Omental fat pad (tissue), 4 donors: ENCODE measurements at places on chromosomes 2 and 18.

- no peak for DNase-seq
Observed at GRCh38 chr2:60884800-60885199, 3.4 kb downstream of the REL start.

- no peak for DNase-seq
Observed at GRCh38 chr2:149782572-149782971, 195.0 kb upstream of the MMADHC start.

- no peak for DNase-seq
Observed at GRCh38 chr18:79600596-79600995, 79.0 kb upstream of the CTDP1 start.

DNA sequence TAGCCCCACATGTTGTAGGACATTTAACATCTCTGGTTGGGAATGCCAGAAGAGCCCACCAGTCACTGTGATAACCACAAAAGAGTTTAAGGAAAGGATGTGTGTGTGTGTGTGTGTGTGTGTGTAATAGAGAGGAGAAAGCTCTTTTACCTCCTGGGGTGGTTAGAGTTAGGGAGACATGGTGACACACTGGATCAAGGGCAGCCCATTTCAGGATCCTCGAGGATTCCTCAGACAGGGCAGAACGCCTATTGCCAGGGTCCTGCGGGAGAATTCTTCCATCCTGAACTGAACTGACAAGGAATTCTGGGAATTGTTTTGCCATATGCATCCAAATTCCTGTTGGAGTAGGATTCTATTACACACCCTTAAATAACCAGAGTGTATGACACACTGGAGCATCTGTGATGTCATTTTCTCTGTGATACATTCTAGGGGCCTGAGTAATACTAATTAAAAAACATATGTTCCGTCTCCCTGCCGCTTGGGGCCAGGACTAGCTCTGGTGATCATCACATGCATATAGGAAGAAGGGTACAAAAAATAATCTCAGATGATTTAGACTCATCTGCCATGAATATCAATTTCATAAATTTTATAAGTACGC is 156.4 kb upstream of the MMADHC start:
- DNase-seq: no peak

DNA sequence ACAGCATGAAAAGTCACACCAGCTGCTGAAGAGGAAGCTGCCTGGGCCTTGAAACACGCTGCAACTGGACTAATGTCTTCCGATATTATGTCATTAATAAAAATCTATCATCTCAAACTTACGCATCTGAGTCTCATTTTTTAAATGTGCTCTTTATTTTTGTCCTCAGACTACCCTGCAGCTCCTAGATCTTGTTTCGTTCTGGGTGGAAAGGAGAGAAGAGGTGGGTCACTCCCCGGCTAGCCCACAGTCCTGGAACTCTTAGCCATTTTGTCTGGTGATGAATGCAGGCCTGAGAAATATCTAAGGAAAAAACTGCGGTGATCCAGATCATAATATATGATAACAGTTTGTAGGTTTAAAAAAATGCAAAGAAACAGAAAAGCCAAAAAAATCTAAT is 73.3 kb downstream of the TXNL1 start:
- DNase-seq: no peak

DNA sequence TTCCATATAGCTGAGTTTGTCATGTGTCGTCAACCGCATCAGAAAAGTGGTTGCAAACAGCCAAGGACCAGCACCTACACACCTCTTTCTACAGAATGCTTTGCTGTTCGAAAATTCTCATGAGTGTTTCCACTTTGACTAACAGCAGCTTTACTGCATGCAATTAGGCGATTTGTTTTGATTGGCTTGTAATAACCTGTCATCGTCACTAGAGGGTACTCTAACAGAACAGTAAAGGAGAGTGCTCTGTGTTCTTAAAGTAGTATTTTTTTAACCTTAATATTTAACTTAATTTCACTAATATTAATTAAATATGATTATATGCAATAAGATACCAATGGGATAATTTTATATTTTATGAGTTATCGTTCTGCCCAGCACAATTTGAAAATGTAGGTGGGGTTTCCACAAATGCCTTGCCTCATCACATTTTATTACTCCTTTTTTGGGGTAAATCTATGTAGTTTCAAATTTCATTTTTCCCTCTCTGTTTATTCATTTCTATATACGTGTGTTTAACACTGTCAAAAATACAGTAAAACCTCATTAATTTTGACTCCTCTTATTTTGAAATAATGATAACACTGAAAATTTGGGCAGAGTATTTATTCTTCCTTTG is 502.2 kb downstream of the NRXN1 start:
- no peak for DNase-seq

DNA sequence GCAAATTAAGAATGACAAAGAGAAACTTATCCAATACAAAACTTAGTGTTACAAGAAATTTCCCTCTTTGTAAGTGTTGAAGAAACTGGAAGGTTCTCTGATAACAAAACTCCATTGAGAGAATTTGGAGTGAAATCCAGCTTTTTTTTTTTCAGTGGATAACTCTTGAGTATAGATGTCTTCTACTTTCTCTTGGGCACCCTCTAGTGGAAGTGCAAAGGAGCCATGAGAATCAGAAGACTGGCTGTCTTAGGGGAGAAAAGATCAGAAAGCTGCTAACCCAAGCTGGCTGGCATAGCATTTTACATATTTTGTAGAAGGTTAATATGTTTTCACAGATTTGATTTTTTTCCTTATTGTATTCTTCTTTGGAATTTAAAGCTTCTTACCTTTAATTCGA is 138.8 kb upstream of the SATB2 start:
- no peak for DNase-seq

- no peak for DNase-seq
Observed at GRCh38 chr2:198518935-198519334, 714.5 kb downstream of the PLCL1 start.

DNA sequence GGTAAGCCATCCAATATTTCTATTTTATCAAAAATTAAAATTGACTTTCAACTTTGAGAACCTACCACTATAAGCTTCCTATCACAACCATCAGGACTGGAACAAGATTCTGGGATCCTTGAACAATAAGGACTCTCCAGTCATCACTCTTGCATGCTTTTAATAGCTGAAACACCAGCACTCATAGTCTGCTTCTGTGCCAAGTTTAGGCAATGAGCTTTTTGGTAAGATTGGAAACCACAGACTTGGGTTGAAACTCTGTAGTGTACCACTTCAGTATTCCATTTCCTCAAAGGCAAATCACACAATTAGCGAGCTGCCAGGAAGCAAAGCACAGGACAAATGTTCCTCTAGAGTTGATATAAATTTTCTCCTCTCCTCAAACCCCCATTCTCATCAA is 1065.8 kb upstream of the SLC39A10 start:
- DNase-seq: no peak

- DNase-seq: no peak
Observed at GRCh38 chr18:63192126-63192884, 127.3 kb downstream of the BCL2 start.

DNA sequence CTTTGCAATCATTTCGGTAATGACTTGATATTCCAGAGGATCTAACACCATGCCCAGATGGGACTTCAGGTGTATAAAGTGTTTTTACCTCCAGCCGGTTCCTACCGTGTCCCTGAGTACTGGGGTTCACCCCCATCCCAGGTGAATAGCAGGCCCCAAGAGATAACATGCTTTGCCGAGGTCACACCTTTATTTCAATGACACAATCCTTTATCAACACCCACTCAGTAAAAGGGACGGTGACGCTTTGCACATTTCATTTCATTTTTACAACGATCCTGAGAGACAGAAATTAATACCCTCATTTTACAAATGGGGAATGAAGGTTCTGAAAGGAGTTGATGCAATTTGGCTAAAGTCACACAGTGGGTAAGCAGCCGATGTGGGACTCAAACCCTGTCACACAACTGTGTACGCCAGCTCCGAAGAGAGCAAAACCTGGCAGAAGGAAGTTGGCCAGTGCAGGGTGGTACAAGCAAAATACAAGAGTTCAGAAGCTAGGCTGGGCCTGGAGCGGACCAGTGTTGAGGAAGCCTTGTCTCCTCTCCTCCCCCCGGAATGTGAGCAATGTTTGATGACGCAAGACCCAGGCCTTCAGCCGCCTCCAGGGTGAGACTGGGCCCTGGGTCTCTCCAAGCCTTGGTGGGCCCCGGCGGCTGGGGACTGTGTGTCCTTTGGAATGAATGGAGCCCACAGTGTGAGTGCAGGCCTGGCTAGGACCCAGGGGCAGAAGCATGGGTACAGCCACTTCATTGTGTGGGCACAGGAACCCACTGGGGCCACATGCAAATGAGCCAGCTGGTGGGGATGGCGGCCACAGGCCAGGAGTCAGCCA is 139.6 kb upstream of the MYCN start:
- DNase-seq: no peak

GRCh38 chr2:8522687-8523086 is 159.2 kb upstream of the ID2 start:
- no peak for DNase-seq

DNA sequence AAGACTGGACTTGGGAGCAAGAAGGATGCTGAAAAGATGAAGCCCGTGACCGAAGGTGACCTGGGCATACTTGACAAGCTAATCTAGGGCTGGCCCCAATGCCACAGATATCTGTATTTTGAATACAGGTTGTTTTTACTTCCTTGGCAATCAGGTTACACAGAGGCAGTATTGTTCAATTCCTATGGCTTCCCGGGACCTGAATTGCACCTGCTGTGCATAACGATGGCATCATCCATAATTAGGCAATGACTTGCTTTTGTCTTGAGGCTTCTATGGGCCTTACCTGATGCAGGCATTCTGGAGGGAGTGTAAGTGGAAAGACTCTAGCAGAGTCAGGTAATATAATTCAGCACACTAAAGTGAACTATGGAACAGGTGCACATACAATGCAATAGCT is 60.6 kb upstream of the CUL3 start:
- DNase-seq: no peak
